ENCODE measurements at places on chromosomes 7 and 10.

- DNase-seq = no peak
Measured at GRCh38 chr10:4195213-4195612, 410.2 kb upstream of the KLF6 start.

GRCh38 chr7:82244947-82245517, 198.5 kb downstream of the CACNA2D1 start:
- no peak for DNase-seq

GRCh38 chr10:59895629-59896116, 10.7 kb downstream of the CCDC6 start:
- DNase-seq = no peak

GRCh38 chr10:103111031-103111917, 81.8 kb downstream of the NT5C2 start:
- no peak for DNase-seq

DNA sequence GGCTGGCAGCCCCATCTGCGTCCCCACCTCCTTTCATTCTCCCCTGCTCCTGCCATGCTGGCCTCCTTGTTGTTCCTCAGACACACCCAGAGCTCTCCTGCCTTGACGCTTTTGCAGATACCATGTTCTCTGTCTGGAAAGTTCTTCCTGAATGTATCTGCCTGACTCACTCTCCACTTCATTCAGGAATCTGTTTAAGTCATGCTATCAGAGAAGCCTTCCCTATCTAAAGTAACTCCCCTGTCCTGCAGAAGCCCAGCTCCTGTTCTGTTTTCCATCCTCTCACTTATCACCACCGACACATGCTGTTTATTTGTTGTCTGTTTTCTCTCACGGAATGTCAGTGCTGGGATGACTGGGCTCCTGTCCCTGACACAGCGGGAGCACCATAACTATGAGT, 82.0 kb downstream of the AFAP1L2 start:
- DNase-seq = no peak

DNA sequence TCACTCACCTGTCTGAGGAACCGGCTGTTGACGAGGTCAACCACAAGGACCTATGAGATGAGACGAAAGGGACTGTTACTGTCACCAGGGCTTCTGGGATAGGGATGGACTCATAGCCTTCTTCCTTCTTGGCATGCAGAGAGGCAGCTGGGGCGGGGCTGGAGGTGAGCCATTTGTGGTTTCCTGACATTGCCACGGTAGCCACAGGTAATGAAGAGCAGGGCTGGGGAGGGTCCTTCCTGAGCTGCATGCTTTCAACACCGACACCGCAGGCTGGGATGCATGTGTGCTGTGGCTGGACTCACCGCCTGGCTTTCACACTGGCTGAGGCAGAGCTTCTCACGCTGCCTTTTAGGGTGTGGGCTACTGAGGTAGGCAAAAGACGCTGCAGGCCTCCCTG, 46.4 kb upstream of the MKRN1 start:
- DNase-seq = no peak

DNA sequence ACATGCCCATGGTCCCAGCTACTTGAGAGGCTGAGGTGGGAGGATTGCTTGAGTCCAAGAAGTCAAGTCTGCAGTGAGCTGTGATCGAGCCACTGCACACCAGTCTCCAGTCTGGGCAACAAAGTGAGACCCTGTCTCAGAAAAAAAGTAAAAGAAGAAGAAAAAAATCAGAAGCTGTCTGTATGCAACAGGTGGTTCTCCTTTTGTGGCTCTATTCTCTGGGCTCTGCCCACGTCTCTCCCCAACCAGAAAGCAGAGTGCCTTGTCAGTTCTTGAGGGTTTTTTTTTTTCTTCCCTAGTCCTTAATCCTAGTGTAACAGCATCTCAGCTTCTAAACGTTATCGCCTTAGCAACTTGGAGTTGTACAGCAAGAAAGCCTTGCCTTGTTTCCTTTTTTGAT, 89.5 kb downstream of the PRKCQ start:
- no peak for DNase-seq

DNA sequence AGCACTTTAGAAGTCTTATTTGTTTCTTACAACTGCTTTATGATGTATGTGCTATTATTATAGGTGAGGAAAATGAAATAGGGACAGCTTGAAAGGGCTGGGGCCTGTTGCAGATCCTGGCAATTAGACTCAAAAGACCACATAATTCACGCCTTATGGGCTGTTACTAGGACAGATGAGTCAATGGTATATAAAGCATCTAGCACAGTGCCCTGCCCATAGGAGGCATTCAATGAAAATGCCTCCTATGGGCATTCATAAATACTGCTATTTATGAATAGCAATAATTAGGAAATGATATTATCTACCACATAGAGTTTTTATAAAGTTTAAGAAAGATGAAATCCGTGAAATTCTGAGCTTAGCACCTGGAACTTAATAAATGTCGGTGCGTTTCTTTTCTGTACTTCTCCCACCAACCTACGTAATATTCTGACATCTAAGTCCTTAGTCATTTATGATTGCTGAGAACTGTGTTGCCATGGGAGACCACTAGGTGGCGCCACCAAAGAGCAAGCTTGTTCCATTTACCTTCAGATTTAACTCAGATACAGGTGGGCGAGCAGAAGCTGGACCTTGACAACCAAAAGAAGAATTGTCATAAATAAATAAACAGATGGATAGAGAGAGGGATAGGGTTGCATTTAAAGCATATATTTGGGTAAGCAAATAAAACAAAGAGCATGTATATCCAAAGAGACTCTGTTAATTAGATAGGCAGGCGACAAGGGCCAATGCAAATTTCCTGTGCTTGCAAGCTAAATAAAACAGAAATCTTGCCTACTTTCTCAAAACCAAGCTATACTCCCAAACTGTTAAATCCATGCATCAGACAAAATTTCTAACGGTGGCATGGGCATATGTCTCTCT, 699.9 kb downstream of the INHBA start:
- DNase-seq = no peak

DNA sequence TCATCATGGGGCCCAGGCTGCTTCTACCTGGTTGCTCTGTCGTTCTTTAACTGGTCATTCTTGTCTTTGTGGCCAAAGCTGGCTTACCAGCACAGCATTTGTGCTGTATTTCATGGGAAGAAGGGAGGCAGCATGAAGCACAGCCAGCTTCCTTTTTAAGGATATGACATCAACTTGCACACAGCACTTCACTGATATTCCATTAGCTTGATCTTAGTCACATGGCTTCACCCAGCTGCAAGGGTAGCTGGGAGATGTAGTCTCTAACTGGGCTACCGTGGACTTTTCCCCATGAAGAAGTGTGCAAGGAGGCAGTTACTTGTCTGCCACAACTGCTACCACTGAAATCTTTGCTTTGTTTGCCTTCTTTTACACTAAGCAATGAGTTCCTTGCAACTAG, 525.2 kb downstream of the LRMDA start:
- DNase-seq = no peak

GRCh38 chr10:51733057-51733456, 33.7 kb upstream of the CSTF2T start:
- no peak for DNase-seq

GRCh38 chr10:4373612-4374011, 452.4 kb upstream of the AKR1E2 start:
- DNase-seq = no peak

DNA sequence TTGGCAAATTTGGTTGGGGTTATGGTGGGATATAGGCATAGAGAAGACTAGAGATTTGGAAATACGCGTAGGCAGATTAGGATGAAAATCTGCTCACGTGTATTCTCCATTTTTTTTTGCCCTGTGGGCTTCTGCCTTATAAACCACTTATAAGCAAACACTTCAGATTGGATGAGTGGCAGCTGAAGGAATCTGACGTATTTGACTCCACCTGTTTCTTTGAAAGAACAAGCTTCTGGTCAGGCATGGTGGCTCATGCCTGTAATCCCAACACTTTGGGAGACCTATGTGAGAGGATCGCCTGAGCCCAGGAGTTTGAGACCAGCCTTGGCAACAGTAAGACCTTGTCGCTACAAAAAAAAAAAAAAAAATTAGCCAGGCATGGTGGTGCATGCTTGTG, 5.1 kb downstream of the STK31 start:
- DNase-seq = no peak

GRCh38 chr7:133349101-133349500, 96.2 kb downstream of the EXOC4 start:
- DNase-seq = no peak

DNA sequence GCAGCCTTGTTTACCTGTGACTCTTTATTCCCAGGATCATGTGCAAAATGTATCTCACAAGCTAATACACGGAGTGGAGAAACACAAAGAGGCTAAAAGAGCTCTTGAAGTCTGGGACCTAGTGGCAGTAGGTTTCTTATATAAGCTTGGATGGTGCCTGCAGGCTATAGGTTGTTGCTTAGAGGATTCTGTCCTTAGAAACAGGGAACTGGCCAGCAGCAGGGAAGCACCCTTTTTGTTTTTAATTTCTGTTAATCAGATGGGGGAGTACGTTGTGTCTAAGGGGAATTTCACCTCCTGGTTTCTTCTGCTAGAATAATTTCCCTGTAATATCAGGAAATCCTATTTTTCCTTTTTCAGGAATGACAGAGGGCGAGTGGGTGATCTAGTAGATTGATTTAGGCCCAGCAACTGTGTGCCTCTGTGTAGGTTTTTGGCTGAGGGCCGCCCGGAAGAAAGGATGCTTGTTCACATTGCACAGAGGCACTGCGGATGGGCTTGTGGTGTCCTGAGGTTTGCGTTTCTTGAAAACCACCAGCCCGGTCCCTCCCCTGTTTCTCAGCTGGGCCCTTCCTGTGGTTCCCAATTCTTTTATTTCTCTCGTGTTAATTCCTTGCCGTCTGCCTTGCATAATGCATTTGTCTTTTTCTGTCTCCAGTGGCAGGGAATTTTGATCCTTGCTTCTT, 158.0 kb downstream of the CAMK1D start:
- no peak for DNase-seq

All from NCI-H1436 (cell line).